ENCODE measurements at places on chromosomes 1 and 21.
A peak's percentile ranks its signal among the peaks of the same experiment; 100 is the strongest.

DNA sequence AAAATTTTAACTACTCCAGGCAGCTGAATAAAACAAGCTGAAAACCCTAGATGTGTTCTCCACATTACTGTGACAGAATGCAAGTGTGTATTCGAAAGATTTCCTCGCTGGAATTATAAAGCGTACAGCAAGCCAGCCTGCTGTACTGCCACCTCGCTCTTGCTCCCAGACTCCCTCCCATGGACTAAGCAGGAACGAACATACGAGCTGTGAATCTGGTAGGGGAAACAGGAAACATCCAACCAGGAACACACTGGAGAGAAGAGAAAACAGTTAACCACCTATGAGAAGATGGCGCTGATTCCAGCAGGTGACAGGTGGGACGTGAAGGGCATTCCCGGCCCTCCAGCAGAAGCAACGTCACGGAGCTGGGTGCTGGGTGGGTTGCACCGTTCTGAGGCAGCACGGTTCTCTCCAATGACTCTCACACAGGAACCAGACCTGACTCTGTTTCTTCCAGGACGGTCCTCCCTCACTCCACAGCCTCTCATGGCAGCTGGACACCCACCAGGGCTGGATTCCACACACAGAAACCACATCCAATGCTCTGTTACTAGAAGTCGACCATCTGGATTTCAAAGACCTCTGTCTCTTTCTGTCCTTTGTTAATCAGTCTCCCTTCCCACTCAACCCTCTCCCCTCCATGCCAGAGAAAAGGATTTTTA lies 219.2 kb downstream of the RERE start:
- DNase-seq = no peak

- DNase-seq = no peak
Measured at GRCh38 chr1:231338270-231339128, at the start of gene SPRTN. Gene SPRTN (plus strand): TSS chr1:231338293. CDS start chr1:231338384, 91 bp downstream.

DNA sequence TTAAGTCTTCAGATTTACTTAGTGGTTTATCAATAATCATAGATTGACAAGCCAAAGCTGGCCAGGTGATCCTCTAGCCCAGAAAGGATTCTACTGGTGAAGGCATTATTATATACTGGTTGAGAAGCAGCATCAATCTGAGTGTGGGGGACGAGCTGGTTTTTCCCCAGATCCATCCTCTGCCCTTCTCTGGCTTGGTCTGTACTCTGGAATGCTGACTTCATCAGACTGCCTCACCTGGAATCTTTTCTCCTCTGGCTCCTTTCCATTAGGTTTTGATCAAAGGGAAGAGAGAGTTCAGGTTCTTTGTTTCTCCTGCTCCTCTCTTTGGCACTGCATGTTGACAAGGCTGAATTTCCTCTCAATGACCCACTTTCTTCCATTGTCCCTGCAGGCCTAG lies 93.9 kb downstream of the KCTD3 start:
- DNase-seq = no peak

DNA sequence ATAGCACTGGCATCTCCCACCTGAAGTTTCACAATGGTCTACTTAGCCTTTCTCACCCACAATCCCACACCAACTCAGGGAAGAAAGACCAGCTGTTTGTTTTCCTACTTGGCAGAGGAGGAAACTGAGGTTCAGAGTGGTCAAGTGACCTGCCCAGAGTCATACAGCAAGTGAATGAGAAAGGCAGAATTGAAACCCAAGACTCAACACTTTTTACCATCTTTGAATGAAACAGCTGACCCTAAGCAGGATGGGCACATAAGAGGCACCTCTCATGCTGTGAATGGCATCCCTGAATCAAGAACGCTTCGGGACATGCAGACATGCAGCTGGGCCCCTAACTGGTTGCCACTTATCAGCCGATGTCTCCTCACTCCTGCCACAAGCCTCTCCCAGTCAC lies 193.8 kb downstream of the HIVEP3 start:
- no peak for DNase-seq

DNA sequence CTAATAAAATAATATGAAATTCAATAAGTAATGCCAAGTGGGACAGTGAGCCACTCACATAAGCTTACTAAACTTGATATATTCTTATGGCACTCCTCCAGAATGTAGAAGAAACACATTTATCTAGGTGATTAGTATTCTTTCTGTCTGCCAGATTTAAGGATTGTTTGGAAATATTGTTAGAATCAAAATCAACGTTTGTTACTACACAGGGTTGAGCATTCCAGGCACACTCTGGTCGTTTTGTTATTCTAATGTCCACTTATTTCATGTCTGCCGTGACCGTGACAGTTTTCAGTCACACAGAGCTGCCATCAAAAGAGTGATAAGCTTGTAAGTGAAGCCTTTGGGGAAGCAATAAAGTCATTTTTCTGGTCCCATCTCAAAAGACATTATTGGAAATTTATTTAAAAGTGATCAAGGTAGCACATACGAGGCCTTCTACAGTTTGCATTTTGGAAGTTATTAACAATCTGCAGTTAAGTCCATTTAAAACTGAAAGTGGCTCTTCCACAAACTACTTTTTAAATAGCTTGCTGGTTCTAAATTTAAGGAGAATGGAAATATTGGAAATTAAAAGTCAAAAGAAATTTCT lies 38.0 kb downstream of the NFIA start:
- no peak for DNase-seq

DNA sequence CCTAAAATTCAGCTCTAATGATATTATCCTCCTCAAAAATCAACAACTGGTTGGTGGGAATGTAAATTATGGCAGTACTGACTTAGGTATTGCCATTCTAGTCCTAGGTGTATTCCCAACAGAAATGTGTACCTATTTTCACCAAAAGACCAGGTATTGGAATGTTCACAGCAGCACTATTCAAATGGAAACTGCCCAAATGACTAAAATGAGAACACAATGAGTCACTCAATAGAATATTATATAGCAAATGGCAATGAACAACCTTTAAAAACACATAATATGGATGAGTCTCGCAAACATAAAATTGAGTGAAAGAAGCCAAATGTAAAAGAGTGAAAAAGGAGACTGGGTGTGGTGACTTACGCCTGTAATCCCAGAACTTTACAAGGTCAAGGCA lies 44.9 kb downstream of the GADD45A start:
- no peak for DNase-seq

DNA sequence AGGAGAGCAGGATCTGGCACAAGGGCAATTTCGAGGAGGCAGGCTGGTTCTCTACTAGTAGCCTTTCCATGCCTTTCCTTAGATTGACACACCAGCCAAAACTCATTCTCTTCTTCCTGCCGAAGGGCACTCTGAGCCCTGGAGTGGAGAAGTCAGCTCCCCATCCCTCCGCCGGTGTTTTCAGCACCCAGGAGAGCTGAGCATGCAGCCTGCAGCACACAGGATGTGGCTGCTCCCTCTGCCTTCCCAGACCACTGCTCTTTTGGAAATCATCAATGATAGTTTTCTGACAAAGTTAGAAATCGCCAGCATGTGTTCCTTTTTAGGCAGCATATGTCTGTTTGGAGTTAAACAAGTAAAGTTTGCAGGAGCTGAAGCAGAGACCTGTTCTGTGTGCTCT lies 11.7 kb downstream of the RNU5D-1 start:
- DNase-seq = no peak

DNA sequence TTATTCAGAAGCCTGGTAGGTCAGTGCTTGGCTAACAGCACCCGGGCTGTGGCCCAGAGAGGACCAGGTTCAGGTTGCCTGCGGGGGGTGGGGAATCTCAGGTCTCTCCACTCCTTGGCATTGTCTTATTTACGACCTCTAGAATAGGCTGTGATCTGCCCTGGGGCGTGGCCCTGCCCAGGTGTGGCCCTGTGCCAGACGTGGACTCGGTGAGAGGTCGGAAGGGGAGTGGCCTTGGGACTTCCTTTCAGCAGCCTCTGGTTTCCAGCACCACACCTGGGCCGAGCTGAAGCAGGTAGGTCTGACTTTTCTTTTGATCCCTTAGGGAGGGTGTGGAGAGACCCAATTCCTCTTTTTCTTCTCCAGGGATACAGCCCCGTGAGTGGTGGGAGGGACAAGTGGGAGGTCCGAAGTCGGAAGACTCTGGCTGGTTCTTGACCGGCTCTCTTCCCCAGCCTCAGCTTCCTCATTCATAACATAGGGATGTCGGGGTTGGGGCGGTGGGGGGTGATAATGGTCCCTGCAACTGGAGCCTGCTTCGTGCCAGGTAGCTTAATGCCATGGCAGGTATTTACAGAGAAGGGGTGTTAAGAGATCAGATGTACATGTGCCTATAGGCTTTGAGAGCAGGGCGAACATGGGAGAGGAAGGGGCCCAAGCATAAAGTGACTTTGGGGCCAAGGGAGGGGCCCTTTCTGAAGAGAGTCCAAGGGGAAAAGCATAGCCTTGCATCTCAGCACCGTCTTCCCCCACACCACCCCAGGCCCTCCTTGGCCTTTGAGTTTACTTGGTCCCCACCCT lies 16.5 kb downstream of the ACOT11 start:
- DNase-seq = no peak

DNA sequence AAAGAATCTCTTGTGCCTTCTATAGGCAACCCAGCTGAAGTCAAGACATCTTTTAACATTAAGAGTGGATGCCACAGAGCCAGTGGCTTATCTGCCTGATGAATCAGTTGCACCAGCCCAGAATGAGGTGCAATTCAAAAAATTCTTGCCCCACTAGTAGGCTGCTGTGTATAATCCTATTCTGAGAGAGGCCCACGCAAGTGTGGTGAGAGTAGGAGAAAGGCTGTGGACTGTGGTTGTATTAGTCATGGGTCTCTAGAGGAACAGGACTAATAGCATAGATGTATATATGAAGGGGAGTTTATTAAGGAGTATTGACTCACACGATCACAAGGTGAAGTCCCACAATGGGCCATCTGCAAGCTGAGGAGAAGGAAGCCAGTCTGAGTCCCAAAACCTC lies 216.4 kb downstream of the LTN1 start:
- DNase-seq = peak; percentile 25

- DNase-seq = no peak
Measured at GRCh38 chr1:44315521-44315920, 39.5 kb downstream of the ERI3 start.

DNA sequence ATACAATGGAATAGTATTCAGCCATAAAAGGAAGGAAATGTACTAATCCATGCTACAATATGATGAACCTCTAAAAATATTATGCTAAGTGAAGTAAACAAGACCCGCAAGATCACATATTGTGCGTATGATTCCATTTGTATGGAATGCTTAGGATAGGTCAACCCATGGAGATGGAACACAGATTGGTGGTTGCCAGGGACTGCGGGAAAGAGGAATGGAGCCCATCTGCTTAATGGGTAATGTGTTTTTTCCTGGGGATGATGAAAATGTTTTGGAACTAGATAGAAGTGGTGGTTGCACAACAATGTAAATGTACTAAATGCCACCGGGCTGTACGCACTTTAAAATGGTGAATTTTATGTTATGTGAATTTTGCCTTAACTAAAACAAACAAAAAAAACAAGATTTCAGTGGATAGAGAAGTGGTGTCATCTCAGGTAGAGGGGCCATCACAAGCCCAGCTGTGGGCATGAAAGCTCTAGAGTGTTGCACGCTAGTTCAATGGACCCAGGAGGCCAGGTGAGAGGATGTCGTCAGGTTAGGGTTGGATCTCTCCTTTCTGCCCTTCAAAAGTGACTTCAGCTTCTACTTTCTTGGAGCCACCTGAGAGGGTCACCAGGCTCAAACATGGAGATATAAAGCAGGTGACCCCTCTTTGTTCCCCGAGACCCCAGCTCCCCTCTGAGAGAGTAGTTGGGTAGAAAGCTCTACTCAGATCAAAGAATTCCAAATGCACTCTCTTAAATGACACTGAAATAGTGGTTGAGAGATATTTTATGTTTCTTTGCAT lies 2.5 kb downstream of the C1orf115 start:
- DNase-seq = no peak

GRCh38 chr1:105373681-105374080 lies 1624.0 kb downstream of the AMY1C start:
- no peak for DNase-seq

- DNase-seq = no peak
Measured at GRCh38 chr1:34794001-34794789, 1.4 kb downstream of the GJA4 start.

GRCh38 chr1:53919675-53920066 lies 25.7 kb downstream of the DIO1 start:
- no peak for DNase-seq

- no peak for DNase-seq
Measured at GRCh38 chr1:65471213-65471833, 50.9 kb downstream of the LEPR start.

DNA sequence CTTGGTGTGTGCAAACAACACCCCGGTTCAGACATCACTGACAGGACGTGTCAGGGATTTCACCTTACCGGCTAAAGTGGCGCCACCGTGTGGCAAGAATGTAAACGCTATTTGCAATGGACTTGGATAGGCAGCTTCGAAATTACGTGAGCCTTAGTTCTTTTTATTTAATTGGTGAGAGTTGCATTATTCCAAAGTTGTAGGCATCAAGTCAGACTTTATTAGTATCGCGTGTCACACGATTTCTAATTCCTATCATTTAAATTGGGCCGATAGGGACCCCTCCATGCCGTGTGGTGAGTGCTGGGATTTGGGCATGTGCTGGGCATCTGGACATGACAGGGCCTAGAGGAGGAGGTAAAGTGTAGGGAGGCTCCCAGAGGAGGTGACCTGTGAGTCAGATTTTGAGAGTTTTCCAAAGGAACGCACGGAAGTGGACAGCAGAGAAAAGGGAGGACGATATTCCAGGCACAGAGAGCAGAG lies 14.5 kb upstream of the CPT2 start:
- DNase-seq = peak; percentile 69

- DNase-seq = no peak
Measured at GRCh38 chr1:213277036-213277435, 226.0 kb downstream of the RPS6KC1 start.

DNA sequence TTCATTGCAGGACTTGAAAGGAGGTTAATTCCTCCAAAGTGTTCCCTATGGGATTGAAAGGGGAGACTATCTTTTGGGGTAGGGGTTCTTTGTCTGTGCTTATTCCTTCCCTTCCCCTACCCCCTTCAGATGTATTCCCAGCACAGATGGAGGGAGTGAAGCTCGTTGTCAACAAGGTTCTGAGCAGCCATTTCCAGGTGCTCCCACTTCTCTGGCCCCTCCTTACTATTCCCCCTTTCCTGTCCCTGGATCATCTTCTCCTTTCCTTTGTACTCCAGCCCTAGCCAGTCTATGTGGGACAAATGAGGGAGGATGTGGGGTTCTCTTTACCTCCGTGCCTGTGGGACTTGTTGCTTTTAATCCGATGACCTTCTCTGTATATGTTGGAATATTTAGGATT lies 899 bp downstream of the TOMM40L start:
- DNase-seq = no peak

- no peak for DNase-seq
Measured at GRCh38 chr1:247453245-247453644, 4.7 kb downstream of the OR2B11 start.

Measured in stimulated activated CD4-positive, alpha-beta T cell treated with anti-CD3 and anti-CD28 coated beads, TNF-alpha, amount 100 ng/mL, for 48 hours (primary cell).